HuH-7 (cell line): ENCODE measurements at places on chromosomes 11 and 22.

GRCh38 chr11:30488304-30488998 lies 97.7 kb downstream of the MPPED2 start:
- DNase-seq, result peak; percentile 59

- peak; percentile 55 for DNase-seq
Observed at GRCh38 chr11:10326012-10326964, 21.4 kb downstream of the ADM start.

DNA sequence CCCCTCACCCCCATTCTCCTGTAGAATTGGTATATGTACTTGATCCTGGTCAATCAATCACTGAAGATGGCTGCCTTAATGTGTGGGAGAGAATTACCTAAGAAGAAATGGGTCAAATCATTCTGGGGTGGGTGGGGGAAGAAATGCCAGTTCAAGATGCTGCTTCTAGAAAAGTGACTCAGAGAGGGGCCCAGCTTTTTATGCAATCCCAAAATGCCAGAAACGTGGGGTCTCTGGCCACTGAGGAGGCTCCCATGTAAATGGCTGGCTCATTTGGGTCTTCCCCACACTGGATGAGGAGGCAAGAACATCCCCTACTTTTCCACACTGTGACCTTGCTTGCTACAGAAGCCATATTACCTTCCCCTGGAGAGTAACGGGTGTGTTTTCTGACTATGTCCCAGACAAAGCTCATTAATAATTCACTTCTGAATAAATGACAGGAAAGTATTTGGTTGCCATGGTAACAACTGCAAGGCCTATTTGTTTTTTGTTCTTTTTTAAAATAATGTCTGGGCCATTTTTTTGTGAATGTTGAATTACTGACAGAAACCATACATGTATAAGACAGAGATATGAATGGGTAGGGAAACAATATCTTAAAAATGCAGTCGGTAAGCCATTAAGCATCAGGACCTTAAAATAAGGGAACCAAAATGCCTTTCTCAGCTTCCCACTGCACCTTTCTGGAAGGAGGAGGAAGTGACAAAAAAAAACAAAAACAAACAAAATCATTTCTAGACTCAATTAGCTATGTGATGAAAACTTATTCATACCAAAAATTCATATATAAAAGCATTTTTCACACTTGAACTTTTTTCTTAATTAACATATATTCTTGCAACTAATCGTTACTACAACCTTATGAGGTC lies 32.0 kb downstream of the SLC1A2 start:
- no peak for DNase-seq

DNA sequence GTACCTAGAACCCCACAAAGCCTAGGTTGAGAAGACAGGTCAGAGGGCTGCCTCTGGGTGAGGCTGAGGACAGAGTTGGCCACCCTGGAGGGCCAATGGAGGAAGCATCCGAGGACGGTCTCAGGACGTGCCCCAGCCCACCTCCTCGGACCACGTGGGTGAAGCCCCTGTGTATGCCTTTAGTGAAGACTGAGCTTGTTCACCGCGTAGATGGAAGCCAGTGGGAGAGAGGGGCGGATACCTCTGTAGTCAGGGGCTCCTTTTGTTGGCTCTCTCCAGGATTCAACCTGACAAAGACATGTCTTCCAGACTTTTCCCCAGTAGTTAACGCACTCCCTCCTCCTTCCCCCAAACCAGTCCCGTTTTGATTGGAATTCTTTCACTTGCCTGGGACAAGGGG lies 110.7 kb downstream of the ZBTB16 start:
- DNase-seq, result no peak

- DNase-seq, result no peak
Observed at GRCh38 chr22:29115682-29116288, 43.0 kb downstream of the KREMEN1 start.

DNA sequence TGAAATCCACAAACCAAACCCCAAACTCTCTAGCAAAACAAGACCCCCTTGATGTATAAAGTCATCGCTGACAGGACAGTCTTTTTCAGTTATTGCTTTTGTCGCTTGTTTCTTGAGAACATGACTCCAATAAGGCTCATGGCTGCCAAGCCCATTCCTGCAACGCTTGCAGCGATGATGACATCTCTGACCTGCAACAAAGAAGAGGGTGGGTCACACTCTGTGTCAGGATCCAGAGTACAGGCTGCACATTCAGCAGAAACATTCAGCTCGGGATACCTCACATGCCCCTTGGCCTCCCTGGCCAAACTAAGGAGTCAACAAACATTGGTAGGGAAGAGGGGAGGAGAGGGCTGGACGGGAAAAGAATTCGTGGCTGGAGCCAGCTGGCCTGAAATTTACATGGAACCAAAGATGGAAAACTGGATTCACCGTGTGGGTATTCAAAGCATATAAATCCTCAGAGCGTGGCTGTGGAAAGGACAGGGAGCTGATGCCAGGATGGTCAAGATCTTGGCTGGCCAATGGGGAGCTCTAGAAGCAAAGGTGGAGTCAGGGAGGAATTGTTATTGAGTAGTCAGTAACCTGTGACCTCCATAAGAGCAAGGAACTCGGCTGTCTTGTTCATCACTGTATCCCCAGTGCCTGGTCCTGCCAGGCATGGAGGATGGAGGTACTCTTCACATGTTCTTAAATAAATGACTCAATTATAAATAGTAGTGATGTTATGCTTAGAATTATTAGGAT lies 11.8 kb upstream of the PLAAT2 start:
- peak; percentile 82 for DNase-seq

DNA sequence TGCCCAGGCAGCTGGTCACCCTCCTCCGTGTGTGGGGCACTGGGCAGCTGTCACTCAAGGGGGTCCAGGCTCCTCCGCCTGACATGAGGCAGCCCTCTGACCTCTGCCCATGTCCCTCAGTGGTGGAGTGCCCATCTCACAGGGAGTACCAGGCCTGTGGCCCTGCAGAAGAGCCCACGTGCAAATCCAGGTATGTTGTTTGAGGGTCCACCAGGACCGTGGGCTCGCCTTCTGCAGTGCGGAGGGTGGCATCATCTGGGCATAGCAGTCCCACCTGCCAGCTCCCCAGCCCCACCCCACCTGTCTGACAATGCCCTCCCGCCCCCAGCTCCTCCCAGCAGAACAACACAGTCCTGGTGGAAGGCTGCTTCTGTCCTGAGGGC lies 30.5 kb downstream of the MUC2 start:
- DNase-seq, result no peak

DNA sequence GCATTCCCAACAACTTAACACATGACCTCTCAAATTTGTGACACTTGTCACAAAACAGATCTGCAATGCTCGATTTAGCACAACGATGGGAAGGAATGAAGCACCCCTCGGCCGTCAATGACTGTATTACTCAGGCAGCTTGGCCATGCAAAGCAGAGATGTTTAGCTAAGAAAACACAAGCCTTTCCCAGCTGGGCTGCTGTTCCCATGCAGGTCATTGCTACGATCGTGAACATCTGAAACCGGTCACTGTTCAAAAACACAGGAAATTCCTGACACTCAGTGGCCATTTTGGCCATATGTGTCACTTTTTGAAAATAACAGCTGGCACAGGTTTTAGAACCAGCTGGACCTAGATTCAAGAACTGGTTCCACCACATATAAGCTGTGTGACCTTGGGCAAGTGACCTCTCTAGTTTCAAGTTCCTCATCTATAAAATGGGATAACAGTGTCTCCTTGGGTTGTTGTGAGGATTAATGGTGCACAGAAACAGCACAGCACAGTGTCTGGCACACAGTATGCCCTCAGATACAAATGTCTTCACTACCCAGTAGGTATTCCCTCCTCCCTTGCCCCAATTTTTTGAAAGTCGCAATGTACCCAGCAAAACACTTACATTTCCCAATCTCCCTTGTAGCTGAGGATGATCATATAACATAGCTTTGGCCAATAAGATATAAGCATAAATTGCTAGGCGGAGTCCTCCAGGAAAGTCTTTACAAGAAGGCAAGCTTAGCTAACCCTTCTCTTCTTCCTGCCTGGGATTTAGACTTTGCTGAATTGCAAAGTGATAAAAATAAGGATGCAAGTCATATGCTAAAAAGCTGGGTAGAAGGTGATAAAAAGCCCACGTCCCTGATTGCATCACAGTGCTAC lies 93.1 kb downstream of the C11orf58 start:
- DNase-seq, result no peak

DNA sequence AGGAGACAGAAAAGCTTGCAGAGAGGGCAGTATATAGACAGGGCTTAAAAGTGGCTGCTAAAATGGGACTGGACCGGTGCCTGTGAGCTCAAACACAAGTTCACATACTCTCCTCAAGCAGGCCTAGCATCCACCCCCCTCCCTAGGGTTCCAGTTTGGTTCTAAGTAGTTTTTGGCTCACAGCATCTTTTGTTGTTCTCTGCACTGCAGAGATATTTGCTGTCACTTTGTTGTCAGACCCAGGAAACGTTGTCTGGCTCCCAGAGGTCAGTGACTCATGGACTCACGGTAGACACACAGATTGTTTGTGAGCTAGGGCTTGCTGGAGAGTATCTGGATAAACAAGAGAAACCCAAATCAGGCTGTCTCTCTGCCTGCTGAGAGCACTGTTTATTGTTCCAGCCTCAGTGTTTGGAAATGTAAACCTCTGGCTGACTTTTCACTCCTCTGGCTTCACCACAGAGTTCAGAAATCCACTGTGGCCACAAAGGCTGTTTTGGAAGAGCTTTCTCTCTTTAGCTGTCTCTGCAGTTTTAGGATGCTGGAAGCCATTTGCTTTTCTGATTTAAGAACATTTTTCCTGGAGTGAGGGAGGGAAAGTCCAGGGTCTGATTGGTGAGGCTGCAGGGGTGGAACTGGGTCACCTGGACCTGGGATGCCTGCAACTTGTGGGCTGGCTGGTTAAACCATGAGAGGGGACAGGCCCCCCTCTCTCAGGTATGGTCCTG lies 303.7 kb upstream of the PLET1 start:
- no peak for DNase-seq

DNA sequence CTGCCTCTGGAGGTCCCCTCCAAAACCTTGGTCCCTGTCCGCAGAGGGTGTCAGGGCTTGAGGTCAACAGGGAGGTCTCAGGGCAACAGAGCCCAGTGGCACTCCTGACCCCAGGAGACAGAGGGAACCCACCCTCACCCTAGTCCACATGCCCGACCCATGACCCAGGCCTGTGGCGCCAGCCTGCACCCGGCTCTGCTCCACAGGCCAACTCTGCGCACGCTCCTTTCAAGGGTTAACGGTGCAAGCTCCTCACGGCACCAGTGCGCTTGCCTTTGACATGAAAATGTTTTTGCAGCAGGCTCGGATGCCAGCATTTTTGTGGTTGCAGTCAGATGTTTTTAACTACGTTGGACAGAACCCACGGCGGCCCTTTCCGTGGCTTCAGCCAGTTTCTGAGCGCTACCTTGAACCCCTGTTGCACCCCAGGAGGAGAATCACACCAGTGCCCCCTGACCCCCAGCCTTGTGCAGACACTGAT lies 68.6 kb downstream of the CDKN1C start:
- DNase-seq, result no peak

GRCh38 chr11:93392867-93393266 lies 62.3 kb downstream of the DEUP1 start:
- no peak for DNase-seq
